NCI-H2171 treated with DMSO at 0.1 percent for 48 hours (cell line): ENCODE measurements at places on chromosomes 12 and 14.
A peak's percentile ranks its signal among the peaks of the same experiment; 100 is the strongest.

- DNase-seq, result no peak
Observed at GRCh38 chr12:15329891-15330290, 7.6 kb downstream of the PTPRO start.

GRCh38 chr12:104749545-104749944, 208.5 kb downstream of the SLC41A2 start:
- no peak for DNase-seq

GRCh38 chr12:107429006-107429705, 256.4 kb upstream of the PWP1 start:
- DNase-seq, result no peak

GRCh38 chr14:55313480-55313879, 42.3 kb downstream of the FBXO34 start:
- DNase-seq, result no peak

- DNase-seq, result no peak
Observed at GRCh38 chr14:53517270-53517960, 364.3 kb upstream of the DDHD1 start.

GRCh38 chr12:51473947-51474346, 49.3 kb downstream of the SLC4A8 start:
- no peak for DNase-seq

GRCh38 chr14:92493492-92493891, 20.1 kb upstream of the RIN3 start:
- no peak for DNase-seq

DNA sequence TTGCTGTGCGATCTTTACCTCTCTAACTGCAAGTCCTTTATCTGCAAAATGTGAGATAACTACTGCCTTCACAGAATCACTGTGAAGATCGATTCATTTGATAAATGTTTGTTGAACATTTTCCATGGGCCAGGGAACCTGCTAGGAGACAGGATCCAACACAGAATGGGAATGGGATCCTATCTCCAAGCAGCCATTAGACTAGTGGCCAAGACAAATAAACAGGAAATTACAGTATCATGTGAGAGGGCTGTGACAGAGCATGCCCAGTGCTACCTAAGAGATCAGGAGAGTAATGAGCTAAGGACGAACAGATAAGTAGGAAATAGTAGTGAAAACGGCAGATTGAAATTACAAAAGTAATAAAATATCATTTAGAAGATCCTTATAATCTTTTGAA, 105.7 kb downstream of the GRIN2B start:
- no peak for DNase-seq

- peak; percentile 82 for DNase-seq
Observed at GRCh38 chr14:62674563-62675237, 370.6 kb downstream of the KCNH5 start.

DNA sequence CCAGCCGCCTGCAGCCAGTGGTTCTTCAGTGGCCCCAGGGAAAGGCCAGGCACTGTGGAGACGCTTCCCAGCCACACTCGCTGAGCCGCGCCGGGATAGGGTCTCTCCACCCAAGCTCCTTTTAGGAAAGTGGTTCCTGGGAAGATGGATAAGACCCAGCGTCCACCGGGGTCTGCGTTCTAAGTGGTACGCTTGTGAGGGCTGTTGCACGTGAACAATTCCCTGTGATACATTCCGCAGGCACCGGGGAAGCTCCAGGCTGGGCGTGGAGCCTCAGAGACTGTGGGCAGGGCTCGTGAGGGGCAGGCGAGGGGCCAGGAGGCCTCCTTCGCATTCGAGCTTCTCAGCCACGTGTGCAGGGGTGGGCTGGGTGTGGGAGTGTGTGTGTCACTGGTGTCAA, 48.4 kb downstream of the GALNT9 start:
- no peak for DNase-seq

DNA sequence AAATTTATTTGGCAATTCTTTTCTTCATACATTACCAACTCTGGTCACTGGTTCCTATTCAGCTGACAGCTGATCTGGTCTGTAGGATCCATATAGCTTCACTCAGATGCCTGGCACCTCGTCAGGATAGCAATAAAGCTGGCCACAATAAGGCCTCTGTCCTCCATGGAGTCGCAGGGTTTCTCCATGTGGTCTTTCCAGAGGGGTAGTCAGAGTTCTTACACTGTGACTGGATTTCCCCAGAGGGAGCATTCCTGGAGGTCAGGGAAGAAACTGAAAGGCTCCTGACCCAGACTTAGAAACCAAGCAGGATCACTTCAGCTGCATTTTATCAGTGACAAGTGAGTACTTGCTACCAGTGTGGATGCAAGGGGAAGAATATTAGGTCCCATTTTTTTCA, 34.9 kb upstream of the SIX1 start:
- no peak for DNase-seq

DNA sequence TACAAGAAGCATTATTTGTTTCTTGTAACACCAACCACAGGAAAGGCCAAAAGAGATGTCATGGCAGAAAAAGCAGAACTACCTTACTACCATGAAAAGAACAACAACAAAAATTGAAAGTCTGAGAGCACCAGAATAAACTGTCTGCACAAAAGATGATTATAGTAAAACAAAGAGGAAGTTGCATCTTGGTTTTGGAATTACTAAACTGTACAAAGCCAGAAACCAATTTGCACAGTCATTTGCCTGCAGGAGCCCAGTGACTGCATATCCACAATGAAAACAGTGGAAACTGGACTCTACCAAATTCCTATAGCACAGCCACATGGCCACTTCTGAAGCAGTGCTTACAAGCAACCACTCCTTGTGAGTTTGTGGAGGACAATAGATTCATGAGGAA, 276.2 kb downstream of the SSPN start:
- no peak for DNase-seq

- no peak for DNase-seq
Observed at GRCh38 chr14:92651106-92651757, 97.2 kb downstream of the LGMN start.

DNA sequence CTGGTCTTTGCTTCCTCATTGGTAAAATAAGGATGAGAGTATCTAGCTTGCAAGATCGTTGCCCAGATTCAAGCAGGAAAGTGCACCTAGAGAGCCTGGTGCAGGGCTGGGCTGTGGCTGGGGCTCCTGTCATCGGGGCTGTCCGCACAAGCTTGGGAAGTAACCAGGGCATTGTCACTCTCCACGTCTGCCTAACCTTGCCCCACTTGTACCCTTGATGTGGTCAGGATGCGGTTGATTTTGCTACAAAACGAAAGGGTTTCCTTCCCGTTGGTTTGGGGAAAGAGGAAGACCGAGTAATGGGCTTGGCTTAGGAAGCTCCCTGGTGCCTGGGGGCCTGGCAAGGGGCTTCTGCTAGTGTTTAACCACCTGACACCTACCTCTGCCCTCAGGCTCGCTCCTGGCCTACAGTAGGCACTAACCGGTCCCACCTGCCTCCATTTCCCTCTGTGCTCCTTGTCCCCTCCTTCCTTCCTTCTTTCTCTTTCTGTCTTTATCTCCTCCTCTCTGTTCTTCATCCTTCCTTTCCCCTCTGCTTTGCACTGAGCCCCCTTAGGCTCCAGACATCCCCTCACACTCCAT, 21.8 kb downstream of the MVK start:
- DNase-seq, result no peak

DNA sequence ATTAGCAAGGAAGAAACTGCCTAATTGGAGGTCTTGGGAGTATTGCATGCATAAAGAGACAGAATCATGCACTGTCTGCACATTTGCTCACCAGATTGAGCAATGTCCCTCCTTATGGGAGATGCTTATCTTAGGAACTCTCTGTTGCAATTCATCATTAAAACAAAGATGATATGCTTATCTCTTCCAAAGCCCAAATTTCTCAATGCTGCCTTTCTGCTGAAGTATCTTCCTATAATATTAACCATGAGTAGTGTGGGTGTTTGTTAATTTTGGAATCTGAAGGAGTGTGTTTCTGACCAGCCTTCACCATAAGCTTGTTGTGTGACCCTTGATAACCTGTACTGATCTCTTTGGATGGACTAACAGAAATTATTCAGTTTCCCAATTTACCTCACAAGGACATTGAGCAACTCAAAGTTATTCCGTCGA, 1257.6 kb upstream of the FLRT2 start:
- DNase-seq, result no peak

DNA sequence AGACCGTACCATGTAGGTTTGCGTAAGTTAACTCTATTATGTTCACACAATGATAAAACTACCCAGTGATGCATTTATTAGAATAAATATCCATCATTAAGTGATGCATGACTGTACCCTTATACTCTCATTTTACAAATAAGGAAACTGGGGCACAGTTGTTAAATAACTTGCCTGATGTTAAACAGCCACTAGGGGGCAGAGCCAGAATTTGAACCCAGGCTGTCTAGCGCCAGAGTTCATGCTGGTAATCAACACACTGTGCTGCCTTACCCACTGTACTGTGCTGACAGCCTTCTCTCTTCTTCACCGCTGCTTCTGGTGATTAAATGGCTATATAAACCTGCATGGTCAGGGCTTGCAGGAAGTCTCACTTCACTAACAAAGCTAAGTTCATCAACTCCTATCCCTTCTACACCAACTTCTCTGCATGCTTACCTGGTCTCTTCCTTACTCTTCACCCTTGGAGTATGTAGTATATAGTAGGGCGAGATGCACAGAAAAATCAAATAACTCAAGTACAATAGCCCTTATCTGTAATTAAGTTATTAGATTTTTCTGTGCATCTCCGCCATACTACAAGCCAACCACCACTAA, 43.6 kb upstream of the APPL2 start:
- DNase-seq, result no peak

DNA sequence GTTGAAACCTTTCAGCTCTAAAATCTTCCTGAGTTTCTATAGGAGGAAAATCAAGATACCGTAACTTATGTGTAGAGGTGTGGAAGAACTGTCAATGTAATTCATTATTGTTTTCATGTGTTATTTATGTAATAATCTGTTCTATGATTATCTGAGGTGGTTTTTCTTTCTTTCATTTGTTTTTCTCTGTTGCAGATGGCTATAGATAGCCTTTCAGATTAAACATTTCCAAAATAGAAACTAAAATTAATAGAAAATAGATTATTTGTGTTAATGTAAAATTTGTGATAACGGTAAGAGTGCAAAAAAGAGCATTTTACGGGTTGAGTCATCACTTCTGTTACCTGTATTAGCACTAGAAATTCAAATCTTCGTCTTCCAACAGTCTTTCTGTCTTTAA, 128.8 kb downstream of the SYNE2 start:
- no peak for DNase-seq

DNA sequence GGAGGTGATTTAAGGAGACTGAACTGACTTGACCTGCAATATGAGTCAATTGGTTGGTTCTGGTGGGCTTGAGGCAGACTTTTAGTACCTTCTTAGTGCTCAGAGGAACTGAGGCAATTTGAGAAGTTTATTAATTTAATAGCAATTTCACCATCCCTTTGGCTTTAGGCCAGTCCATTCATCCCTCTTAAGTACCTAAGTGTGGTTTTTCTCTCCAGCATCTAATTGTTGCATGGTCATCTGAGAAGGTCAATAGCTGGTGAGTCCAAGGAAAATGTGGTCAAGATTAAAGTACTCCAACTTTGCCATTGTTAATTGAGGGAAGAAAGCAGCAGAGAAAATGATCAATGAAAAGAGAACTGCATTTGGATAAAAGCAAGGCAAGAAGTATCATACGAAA, 115.4 kb upstream of the DYRK2 start:
- DNase-seq, result no peak

DNA sequence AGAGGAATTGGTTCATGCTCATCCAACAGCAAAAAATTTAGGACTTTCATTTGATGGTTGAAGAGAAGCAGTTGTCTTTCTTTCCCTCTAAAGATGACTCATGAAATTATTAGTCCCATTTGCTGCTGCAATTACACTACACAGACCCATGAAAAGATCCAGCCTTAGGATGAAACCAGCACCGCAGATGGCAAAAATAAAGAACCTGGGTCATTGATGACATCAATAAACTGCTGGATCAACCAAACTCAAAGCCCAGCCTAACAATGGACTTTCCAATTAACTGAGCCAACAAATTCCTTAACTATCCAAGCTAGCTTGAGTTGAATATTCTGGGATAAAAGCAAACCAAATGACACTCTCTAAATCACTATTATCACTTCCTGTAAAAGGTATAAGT, 20.7 kb downstream of the DICER1 start:
- DNase-seq, result no peak

GRCh38 chr12:6618483-6619225, 11.5 kb upstream of the CHD4 start:
- DNase-seq, result no peak

DNA sequence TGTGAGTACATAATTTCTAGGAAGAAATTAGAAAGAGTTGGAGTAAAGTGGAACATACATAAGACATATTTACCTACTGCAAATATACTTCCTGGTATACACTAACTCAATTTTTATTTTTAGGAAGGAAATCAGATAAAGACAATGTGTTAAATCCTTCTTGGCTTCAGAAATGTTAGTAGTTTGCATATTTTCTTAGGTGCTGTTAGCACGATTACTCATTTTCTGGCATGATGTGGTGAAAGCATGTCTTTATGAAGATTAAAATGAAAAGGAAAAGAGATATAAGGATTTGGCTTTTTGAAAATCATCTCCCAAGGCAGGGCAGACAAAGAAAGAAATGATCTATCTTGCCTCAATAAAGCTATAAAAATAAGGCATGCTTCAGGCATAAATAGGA, 287.6 kb upstream of the E2F7 start:
- DNase-seq, result no peak

DNA sequence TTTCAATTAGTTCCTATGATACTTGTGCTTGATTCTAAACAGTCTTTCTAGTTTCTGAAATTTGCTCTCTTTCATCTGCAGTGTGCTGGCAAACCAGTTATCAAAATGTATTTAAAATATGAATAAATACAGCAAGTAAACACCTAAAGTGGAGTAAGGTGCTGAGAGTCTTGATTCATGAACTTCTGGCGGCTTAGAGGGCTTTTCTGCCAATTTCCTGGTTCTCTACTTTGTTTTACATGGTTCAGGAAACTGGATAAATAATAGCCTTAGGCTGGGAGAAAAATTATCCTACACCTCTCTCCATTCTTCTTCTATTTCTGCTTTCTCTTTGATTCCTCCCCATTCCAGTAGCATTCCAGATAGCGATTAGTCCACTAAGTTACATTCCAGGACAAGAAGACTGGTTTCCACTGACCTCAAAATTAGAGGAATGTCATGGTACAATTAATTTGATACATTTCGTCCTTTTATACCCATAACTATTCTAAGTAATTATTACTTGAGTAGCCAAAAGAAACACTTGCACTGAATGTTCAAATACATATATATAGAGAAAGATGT, 14.9 kb downstream of the ATP2B1 start:
- DNase-seq, result no peak

DNA sequence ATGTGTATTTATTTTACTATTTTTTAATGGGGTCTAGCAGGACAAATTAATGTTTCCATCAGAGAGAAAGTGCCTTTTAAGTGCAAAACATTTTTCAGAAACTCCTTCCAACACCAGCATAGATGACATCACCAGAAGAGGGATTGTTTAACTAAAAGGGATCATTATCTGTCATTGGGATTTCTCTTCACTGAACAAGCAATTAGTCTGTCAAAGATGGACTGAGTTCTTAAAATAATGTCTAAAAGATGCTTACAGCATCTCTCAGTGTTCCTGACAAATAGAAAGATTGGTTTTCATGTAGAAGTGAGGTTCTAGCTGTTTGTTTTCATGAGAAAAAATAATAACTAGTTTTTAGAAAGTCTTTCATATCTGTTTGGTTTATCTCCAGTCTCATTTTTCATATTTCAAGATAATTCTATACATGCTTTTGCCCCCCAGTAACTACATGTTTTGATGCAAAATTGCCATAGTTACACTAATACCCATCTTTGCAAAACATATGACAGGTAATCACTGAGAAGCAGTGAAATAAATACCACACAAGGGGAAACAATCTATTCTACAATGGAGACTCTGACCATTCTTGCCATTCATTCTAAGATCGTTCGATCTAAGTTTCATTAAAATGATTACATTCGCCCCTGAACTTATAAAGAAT, 850.3 kb downstream of the GALC start:
- no peak for DNase-seq
